DMS153 (cell line): ENCODE measurements at places on chromosomes 1 and 21.

GRCh38 chr1:46134660-46135331, 2.4 kb upstream of the PIK3R3 start:
- peak; percentile 64 for DNase-seq

DNA sequence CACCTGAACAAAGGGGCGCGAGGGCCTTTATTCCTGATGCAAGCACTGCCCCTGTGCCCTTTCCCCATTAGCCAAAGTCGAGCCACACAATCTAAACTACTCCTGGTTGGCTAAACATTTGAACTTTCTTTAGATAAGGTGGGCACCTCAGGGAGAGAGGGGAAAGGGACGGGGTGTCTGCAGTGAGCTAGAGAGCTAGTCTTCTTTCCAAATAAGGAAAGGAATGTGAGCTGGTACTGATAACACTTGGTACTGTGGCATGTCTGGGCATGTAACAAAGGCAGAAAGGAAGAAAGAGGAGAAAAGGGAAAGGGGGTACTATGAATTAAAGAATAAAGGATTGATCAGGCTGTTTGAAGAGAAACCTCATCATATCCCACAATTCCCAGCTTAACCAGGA, 62.8 kb downstream of the OVGP1 start:
- DNase-seq: no peak

DNA sequence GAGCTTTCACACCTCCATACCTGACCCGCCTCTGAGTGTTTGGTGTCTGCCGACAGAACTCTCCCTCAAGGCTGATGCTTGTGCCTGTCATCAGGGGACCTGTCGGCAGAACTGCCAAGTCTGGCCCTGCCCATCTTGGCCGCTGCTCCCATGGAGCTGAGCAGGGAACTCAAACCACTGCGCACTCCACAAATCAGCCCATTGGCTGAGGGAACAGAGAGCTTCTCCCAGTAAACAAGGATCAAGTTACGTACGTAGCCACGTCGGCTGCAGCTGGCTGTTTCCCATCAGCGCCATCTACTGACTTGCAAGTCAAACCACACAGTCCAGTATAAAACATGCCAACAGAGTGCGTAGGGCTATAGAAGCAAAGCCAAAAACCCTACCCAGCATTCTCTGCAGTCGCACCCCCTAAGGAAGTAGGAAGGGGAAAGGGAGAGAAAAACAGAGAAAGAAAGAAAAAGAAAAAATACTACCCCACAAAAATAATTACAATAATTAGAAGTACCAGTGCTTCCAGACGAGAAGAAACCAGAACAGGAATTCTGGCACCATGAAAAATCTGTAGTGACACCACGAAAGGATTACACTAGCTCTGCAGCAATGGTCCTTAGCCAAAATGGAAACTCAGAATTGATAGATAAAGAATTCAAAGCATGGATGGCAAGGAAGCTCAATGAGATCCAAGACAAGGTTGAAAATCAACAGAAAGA, 13.1 kb downstream of the KRTAP13-1 start:
- peak; percentile 85 for DNase-seq

GRCh38 chr1:61085983-61086644, 3.8 kb downstream of the NFIA start:
- DNase-seq: no peak

DNA sequence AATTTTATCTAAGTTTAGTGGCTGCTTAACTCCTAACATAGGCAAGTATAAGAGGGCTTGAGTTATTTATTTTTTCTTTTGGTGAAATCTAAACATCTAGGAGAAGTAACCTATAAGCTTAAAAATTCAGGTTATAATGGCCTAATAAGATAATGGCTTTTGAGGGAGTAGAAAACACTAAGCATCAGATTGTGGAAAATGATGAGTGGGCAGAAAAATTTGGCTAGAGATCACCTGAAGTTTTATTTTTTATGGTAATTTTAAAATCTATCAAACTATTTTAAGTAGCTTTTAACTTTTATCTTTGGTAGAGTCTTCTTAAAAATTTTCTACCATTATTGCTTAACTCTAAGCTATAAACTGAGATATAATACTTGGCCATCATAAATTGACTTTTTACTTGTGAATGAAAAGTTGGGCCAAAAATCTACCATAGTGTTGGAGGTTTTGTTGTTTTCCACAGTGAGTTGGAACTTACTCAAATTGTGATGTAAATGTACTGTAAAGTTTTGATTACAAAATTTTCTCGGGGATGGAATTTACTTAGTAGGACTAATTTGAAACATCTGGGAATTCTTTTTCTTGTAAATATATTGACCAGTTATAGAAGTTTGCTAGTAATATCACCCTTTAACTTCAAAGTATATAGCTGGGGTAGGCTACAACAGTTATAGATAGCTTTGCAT, 63.9 kb downstream of the USP25 start:
- no peak for DNase-seq

- no peak for DNase-seq
Observed at GRCh38 chr1:33927721-33928120, 63.8 kb downstream of the HMGB4 start.

DNA sequence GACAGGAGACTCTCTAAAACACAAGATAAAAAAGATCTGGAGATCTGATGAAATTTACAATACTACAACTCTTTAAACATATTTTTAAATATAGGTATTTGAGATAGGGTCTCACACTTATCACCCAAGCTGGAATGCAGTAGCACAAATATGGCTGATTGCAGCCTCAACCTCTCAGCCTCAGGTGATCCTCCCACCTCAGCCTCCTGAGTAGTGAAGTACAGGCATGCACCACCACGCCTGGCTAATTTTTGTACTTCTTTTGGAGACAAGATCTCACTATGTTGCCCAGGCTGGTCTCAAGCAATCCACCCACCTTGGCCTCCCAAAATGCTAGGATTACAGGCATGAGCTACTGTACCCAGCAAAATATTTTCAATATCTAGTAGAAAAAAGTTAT, 170.0 kb upstream of the NR5A2 start:
- no peak for DNase-seq
